GM12891 (cell line): ENCODE measurements at places on chromosomes 2 and 18.

GRCh38 chr2:227412877-227413276, 25.1 kb upstream of the SCYGR1 start:
- no peak for DNase-seq

DNA sequence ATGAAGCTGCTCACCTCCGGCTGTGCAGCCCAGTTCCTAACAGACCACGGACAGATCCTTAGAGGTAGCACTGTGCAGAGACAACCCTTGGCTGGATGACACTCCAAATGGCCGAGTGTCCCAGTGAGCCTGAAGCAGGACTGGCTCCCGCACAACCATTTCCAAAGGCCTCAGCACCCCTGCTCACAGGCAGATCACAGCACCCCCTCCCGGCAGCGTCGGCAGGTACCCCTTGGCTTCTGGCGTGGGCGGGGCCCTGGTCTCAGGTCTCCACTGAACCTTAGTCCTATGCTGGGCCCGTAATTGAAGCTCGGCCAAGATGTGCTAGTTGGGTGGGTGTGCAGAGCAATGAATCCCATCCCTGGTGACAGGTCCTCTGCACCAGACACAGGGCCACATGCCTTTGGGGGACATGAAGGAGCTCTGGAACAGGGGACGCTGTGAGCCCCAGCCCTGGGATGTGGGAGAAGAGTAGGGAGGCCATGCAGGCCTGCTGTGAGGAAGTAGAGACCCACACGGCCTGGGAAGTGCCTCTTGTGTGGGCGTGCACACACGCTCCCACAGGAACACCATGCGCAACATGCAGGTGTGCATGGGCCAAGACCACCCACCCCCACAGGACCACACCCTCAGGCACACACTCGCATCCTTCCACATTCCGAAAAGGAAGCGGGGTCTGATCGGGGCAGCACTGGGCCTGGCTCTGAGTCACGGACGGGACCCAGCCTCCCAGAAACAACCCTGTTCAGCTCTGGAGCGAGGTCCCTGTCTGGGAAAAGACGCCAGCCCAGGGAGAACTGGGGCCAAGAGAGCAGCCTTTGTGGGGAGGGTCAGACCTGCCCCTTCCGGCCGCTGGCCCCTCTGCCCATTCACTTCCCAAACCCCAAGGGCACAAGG, 2.8 kb downstream of the DUSP2 start:
- DNase-seq: no peak

DNA sequence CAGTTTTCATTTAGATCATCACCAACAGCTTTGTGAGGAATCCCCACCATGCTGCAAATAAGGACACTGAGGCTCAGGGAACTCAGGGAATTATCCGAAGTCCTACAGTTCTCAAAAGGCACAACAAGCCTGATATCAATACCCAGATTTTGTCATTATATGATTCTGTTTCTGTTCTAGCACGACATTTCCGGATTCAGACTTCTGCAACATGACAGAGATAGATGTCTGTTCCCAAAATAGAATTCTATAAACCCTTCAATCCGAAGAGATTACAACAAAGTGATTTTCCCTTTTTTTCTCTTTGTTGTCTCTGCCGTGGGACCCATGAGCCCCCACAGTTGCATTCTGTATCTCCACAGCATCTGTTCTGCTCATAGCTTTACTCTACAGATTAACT, 72.0 kb downstream of the DOCK10 start:
- no peak for DNase-seq

DNA sequence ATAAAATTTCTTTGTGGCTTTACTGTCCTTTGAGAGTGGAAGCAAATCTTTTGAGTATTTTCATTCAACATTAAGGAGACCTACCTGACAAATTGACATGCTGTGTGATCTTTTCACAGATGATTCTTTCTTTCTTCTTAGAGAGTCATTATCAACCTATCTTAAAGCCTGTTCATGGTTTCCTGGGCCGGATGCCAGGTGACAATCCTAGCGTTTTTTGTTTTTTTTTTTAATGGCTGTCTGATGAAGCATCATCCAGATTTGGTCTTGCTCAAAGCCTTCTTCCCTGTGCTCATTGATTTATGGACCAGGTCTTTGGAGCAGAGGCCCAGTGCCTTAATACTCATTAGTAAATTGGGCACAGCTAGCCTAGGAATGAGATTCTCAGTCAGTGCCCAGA, 9.8 kb upstream of the MGAT5 start:
- DNase-seq: no peak

GRCh38 chr18:5429681-5430080, 114.1 kb downstream of the EPB41L3 start:
- no peak for DNase-seq

DNA sequence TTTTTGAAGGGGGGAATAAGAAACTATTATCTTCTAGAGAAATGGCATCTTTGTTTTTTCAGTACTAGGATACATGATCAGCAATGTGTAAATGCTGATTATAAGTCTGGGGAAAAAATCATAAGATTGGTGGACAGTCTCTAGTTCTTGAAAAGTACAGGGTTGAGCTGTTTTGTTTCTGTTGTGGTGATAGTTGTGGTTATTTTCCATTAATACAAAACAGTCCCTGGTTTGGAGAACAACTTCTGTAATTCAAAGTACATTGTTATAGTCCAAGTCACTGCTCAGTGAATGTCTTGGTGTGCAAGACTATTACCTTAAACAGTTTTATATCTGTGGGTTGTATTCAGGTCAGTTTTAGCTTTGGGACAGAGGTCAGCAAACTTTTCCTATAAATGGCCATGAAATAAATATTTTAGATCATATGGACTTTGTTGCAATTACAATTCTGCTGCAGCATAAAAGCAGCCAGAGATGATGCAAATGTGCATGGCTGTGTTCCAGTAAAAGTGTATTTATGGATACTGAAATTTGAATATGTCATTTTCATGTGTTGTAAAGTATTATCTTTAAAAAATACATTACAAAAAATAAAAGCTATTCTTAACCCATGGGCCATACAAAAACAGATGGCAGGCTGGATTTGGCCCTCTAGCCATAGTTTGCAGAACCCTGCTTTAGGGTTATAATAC, 111.0 kb downstream of the CERS6 start:
- no peak for DNase-seq

- no peak for DNase-seq
Observed at GRCh38 chr2:231455890-231456289, 8.4 kb downstream of the NCL start.

DNA sequence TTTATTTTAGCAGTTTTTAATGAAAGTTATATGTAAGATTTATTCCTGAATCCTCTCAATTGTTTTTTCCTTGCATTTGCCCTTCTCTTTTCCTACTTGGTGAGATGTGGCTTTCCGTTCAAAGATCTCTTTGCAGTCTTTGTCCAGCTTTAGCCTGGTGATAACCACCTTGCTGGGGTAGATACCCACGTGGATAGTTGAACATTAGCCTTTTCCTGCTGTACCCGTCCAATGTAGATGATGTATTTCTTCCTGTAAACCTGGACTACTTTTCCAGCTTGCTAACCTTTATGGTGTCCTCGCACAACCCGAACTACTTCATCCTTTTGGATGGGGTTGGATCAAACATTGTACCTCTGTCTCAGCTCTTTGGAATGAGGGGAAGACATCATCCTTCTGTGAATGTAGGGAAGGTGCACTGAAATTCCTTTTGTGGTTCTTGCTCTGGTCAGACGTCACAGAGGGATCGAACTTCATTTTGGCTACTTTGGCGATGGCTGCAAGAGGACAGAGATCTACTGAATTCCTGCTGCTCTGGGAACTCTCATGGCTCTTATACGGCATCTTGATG, 293.2 kb upstream of the EPAS1 start:
- DNase-seq: no peak

DNA sequence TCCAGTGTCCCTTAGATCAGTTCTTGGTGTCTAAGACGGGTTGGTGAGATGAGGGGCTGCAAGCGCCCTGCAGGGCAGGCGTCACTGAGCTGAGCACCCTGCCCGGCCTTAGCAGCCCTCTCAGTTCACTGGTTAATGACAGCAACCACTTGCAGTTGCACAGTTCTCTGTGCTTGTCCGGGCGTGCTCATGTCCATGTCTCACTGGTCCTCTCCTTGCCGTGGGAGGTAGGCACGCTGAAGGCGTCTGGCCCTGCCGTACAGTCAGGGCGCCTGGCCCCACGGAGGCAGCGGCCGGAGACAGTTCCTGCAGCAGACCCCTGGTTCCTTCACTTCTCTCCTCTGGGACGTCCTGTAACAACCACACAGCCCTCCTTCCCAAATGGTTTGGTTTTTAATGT, 75.3 kb downstream of the ARHGEF4 start:
- DNase-seq: no peak

- DNase-seq: no peak
Observed at GRCh38 chr2:181047829-181048228, 67.4 kb downstream of the UBE2E3 start.

- no peak for DNase-seq
Observed at GRCh38 chr18:50573679-50574078, 13.8 kb downstream of the MAPK4 start.

DNA sequence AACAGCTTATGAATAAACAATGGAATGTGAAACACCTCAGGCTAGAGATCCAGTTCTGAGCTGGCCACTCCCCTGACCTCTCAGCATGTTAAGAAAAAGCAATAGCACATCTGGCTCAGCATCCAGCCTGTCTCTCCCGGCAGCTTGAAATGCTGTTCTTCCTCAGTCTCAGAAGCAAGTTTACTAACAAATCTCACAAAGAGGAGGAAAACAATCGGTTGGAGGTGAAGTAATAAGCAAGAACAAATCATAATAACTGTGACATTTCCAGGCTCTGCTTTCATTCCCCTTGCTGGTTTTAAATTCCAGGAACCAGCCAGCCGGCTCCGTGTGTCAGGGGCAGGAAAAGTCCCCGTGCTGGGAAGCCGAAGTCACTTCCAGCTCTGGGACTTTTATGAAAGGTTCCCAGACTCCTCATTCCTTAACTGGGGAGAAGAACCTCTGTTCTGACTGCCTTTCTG, 133.9 kb upstream of the ARL4C start:
- no peak for DNase-seq

- DNase-seq: no peak
Observed at GRCh38 chr2:3208179-3208578, 169.4 kb downstream of the EIPR1 start.

- no peak for DNase-seq
Observed at GRCh38 chr2:172048508-172049503, 36.5 kb upstream of the DLX1 start.

DNA sequence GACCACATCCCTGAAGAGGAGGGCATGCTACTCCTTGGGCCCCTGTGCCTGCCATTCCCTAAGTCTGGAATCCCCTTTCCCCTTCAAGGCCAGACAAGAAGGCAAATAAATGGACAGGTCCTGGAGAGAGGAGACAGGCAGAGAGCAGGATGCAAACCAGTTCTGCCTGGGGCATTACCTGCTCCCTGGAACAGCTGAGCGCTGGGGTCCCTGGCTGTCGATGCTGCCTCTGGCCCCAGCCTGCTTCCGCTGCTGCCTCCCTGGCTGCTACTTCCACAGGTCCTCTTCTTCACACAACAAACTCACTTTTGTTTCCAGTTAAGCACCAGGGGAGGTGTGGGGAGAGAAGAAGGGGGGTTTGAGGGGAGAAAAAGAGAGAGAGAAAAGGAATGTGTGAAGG, 53.1 kb downstream of the SLC4A5 start:
- DNase-seq: no peak

- DNase-seq: no peak
Observed at GRCh38 chr2:55993685-55994084, 70.1 kb upstream of the EFEMP1 start.

GRCh38 chr2:33371304-33372090, 105.0 kb upstream of the RASGRP3 start:
- DNase-seq: no peak

DNA sequence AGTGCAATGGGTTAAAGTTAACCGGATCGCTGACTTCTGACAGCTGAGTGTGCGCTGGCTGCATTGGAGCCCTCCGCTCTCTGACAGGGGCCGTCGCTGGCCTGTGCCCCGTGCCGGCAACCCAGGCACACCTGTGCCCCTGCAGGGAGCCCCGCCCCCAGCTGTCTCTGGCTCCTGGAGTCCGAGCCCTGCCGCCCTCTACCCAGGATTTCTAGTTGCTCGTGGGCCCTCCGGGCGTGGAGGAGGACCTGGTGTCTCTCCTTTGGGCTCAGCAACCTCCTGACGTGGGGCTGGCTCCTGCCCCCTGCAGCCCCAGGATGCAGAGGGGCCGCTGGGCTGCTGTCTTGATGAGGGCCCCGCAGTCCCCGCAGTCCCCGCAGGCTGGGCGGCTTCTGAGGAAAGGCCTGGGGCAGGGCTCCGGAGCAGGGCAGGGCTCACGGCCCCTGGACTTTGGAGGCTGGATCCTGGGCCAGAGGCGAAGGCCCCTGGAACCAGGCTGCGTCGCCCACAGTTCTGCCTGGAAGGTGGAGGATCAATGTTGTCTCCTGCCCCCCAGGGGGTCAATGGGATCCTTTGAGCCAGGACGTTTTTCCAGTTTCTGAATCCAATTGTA, 172.8 kb downstream of the RNF144A start:
- DNase-seq: no peak

DNA sequence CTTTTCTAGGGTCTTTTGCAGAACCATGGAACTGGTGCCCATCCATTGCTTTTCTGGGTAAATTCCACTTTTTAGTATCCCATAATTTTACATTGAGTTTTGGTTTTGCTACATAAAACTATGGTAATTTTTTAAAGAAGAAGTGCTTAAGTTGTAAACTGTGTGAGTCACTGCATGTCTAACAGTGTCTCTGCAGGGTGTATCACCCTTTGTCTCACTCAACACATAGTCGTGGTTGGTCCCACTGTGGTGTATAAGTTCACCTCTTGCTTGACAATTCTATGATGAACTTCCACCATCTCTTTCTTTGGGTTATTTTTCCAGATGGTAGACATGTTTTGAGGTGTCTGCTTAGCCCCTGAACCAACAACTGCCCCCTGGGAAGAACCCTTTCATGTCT, 10.5 kb downstream of the SCTR start:
- no peak for DNase-seq

DNA sequence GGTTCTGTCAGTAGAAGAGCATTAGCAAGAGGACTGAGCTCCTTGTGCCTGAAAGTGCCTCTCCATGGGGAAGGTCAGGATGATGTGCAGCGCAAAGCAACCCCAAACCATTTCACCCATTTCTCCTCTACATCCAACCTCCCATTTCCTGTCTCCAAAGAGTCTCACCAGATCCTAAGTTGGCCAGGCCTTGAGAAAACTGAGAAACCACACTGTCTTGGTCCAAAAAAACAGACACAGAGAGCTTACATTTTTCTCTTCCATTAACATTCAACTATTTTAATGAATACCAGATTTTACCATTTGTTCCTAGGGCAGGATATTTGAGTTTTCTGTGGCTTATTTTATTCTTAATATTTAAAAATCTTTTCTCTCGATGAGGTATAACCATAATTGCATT, 195.0 kb downstream of the EPHA4 start:
- DNase-seq: no peak

- no peak for DNase-seq
Observed at GRCh38 chr18:33558529-33558928, 19.5 kb upstream of the ASXL3 start.

DNA sequence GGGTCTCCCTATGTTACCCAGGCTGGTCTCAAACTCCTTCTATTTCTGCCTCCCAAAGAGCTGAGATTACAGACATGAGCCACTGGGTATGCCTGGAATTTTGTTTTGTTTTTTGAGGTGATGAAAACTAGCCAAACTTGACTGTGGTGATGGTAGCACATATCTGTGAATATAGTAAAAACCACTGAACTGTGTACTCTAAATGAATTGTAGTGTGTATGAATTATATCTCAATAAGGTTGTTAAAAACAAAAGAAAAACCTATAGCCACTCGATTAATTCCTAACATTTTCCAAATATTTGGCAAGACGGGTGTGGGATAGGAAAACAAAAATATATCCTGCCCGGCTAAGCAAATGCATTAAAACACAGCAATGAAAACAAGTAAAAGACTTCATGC, 1302.3 kb upstream of the CHAC2 start:
- DNase-seq: no peak
